ENCODE measurements at places on chromosomes 7 and 10. TPM values are rescaled to one million over a fixed set of nuclear protein-coding genes. Genes with fewer than 3 reads are reported as not detected.

The CYP3A7 gene
- polyA plus RNA-seq, result 1.2 TPM

The WDFY4 gene
- 2.1 TPM for polyA plus RNA-seq

The SMNDC1 gene
- 56.1 TPM for polyA plus RNA-seq

The MSS51 gene
- polyA plus RNA-seq, result 1.9 TPM

The CACNB2 gene
- polyA plus RNA-seq, result 3.2 TPM

The FAM53B gene
- polyA plus RNA-seq, result 28.1 TPM

The STEAP4 gene
- polyA plus RNA-seq, result 0.12 TPM

The NXPH1 gene
- polyA plus RNA-seq, result not detected

DNA sequence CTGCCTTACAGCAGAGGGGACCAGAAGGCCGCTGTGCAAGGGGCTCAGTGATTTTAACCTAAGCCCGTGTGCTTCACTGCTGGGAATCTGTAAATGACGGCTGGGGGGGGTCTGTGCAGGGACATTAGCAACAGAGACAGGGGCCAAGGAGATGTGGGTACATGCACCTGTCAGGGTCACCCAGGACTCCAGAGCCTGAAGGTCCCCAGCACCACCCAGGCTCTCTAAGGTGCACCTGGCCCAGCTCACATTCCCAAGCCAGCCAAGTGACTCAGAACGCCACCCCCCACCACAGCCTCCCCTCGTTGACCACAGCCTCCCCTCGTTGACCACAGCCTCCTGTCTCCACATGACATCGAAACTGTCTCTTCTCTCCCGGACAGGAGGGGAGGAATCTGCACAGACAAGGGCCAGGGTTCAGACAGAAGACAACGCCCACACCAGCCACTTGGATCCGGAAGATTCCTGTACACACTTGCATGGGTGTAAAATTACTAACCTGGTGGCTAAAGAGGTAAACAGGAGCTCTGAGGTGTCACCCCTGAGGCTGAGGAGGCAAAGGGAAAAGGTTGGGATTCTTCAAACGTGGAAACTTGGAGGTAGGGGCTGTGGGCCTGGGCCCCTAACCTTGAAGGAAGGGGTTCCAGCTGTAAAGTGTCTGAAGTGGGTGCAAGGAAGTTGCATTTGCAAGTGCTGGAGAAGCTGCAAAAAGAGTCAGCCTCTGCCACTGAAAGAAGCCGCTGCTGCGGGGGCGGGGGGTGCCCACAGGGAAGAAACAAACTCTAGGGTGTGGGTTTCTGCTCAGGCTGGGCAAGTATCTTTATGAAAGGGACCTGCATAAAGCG lies 27.0 kb downstream of the CALML3 start:
- DNase-seq, result no peak

DNA sequence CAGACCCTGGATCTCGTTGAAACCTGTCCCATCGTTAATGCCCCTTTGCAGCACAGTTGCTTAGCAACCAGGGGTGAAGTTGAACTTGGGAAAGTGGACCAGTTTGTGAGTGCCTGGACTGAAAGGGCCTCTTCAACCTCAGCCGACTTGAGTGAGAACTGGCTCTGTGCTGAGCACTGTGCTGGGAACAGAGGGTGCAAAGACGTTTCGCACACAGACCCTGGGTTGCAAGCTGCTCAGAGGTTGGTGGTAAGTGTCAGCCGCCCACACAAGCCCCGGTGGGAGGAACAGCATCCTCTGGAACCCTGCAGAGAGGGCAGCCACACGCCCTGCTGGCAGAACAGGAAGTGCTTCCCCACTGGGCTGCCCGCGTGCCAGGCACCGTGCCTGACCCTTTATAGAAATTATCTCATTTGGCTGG lies 89.2 kb downstream of the CARD11 start:
- DNase-seq, result no peak

DNA sequence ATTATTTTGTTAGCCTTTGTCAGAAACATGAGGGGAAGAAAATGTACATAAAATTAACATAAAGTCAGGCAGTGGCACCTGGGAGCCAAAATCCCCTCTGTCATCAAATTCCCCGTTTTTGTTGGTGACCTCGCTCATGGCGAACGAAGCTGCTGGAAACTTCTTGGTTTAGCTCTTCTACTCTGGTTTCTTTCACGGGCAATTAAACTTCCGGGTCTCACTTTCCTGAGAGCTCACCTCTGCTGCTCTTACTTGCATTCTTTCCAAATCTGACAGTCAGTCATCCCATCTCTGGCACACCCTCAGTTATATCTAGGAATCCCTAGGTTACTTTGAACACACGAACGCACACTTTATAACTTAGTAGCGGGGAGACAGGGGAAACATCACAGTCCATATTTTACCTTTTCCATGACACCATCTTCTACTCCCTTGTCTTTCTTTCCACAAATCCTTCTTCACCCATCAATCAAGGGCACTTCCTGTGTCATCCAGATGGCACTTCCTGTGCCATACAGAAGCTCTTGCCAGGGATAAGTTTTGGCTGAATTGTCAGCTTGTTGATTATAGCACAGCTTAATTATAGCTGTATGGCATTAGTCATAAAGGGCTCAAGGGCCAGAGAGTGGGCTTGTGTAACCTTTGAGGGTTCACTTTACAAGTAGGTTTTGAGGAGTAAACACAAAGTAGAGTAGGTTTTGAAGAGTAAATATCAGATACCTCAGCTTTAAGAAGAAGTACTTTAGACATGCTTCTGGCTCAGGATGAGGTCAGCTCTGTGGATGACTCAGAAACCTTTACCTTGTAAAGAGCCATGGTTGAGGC lies 105.1 kb downstream of the GATA3 start:
- no peak for DNase-seq

DNA sequence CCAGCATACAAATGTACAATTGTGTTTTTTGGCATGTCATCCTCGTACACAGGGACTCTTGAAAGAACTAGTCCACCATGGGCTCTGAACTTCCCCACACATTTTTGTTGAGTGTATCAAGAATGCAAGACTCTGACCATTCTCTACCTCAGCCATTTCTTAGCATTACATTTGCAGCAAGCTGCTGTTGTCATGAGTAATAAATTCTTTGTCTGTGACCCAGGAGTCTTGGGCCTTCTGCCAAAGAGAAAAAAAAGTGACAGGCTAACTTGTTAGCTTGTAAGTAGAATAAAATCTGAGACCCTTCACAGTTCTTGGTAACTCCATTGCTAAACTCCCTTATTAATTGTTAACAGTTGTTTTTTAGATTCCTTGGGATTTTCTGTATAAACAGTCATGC lies 542.3 kb upstream of the MBL2 start:
- peak; percentile 73 for DNase-seq

DNA sequence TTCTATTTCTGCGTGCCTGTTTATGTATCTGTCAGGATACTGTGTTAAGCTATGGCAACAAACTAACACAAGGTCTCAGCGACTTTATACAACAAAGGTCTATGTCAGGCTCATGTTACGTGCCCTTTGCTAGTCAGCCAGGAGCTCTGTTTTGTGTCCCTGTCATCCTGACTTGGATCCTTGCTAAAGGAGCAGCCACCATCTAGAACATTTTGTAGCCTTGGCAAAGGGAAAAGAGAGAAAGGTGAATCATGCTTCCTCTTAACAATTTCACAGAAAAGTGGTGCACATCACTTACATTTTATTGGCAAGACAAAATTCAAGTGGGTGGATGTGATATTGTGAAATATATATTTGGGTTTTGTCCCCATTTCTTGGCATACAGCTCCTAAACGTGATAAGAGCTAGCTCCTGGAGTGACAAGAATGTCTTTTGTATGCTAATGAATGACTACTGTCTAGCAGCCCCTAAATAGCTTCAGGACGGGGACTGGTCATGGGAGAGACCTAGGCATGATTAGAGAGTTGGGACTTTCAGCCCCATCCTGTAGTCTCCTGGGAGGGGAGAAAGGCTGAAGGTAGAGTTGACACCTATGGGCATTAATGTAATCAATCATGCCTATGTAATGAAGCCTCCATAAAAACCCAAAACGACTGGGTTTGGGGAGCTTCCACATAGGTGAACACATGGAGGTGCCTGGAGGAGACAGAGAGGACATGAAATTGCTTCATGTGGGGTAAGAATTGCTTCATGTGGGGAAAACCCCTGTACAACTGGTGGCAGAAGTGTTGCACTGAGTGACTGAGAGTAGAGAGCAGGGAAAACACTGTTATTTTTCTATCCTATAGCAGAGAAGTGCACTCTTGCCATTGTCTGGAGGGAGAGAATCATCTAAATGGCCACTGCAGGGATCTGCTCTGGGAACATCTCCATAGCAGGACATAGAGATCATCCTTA lies 33.0 kb downstream of the MRPL32 start:
- DNase-seq, result no peak

- DNase-seq, result no peak
Measured at GRCh38 chr7:7882888-7883287, 85.7 kb upstream of the GLCCI1 start.

DNA sequence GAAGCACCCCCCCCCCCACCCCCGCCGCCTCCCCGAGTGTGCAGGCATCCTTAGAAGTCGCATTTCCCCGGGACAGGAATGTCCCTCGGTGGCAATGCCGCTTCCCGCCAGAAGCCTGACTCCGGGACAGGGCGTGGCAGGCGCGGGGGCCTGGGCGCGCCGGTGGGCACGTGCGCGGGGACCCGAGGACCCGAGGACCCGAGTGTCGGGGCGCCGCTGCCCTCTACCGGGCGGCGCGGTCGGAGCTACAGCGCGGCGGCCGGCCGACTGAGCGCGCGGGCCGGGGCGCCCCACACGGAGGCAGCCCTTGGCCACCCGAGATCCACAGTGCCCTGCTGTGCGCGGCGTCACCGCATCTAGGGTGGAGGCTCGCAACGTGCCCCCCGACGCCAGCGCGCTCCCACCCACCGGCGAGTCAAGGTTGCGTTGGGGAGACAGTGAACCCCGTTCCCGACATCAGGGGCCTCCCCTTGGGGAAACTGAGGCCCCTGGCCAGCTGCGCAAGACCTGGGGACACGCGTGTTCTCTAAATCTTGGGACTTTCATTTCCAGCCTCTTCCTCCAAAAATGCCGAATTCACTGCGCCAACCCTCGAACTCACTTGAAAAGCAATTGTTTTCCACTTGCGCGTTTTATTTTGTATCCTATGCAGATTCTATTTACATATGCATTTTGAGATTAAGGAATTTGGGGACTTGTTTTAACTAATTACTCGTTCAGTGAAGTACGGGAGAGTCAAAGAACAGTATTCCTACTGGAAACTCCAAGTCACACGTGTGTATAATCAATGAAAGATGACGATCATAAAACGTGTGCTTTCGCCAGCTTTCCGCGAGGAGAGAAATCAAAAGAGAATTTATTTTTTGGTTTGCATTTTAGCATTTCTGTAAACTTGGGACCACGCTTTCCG lies 3.1 kb upstream of the CUX1 start:
- no peak for DNase-seq

DNA sequence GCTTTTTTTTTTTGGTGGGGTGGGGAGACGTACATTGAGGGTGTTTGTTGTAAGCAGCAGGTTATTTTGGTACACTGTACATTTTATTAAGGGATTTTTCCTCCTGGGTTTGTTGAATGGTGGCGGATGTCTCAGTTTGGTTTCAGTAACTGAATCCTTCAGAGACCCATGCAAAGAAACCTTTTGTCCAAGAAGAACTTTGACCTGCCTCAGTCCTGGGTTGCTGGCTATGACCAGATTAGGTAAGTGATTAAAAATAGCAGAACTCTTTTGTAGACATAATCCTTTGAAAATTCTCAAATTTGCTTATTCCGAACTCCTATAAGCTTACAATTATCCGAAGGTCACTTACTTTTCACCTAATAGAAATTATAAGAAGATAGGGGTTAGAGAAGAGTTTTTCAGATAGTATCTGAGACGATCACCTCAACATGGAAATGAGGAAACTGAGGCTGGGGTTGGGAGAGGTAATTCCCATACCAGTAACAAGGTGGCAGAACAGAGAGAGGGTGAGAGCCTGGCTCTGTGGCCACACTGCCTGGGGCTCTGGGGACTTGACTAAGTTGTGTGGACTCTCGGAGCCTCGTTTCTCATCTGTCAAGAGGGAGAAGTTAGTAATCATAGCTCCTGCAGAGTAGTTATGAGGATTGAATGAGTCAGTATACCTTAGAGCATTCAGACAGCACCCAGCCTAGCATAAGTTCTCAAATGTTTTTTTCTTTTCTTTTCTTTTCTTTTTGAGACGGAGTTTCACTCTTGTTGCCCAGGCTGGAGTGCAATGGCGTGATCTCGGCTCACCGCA lies 87.4 kb downstream of the CCNY start:
- no peak for DNase-seq

- DNase-seq, result no peak
Measured at GRCh38 chr10:30630571-30630970, 1.0 kb upstream of the LYZL2 start.

- DNase-seq, result no peak
Measured at GRCh38 chr7:100604976-100605911, 3.1 kb downstream of the PCOLCE start.

GRCh38 chr7:113371416-113372043 lies 253.2 kb upstream of the SMIM30 start:
- DNase-seq, result no peak

DNA sequence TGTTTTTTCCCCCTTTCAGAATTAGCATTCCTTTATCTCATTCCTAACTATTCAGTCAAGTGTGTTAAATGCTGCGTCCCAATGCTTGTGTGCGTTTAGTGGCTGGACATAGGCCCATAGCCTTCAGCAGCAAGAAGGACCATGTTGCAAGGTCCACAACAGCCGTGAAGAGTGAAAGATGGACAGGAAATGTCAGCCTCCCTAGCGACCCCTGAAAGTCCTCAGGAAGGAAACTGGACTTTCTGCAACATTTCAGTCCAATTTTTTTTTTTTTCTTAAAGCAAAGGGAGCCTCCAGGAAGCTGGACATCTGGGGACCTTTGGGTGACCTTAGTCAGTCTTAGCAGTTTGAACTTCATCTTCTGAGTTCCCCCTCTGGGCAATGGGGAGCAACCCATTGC lies 550.7 kb upstream of the MGMT start:
- no peak for DNase-seq

GRCh38 chr7:70143075-70144044 lies 545.1 kb downstream of the AUTS2 start:
- peak; percentile 50 for DNase-seq

GRCh38 chr7:132276234-132276630 lies 300.0 kb downstream of the PLXNA4 start:
- DNase-seq, result no peak

- no peak for DNase-seq
Measured at GRCh38 chr7:77415823-77416620, at the start of gene GSAP. GSAP (minus strand) TSS chr7:77416349; CDS start chr7:77416321, 28 bp downstream.

DNA sequence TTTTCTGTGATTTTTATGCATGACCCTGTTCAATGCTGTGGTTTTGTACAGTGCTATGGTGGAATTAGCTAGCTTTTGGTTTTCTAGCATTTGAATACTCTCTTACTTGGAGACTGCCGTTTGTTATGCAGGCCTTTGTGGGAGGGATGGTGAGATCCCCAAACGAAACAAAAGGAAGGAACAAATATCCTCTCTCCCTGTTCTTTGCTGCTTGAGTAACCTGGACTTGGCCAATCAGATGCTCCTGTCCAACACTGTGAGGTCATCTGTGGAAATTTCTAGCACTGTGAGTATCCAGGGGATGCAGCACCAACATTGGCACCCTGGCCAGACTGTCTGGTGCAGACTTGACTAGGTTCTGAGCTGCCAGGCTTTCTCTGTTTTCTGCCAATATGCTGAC lies 314.4 kb downstream of the ANKRD30A start:
- DNase-seq, result no peak

- DNase-seq, result no peak
Measured at GRCh38 chr7:135713836-135714470, 14.0 kb downstream of the SLC13A4 start.

GRCh38 chr10:112728997-112729396 lies 221.1 kb upstream of the TCF7L2 start:
- DNase-seq, result no peak

- no peak for DNase-seq
Measured at GRCh38 chr7:27953361-27953760, 213.4 kb downstream of the TAX1BP1 start.
